GM23338 (cell line): ENCODE measurements at places on chromosomes 5 and 9. TPM values are rescaled to one million over a fixed set of nuclear protein-coding genes. Genes with fewer than 3 reads are reported as not detected.

Gene SPINK1
- not detected in 2 replicates for total RNA-seq

Gene KIAA0825
- 1.7 and 3.1 TPM in 2 replicates for total RNA-seq

Gene PCDHGB4
- total RNA-seq = 13.0 and 16.6 TPM in 2 replicates

Gene DEPDC1B
- 67.9 and 75.0 TPM in 2 replicates for total RNA-seq

Gene SPINK7
- not detected in 2 replicates for total RNA-seq

Gene SLC35A4
- total RNA-seq = 34.4 and 39.1 TPM in 2 replicates

Gene FABP6
- 1.7 and 2.2 TPM in 2 replicates for total RNA-seq

Gene TAF11L10
- total RNA-seq = not detected in 2 replicates

Gene WNK2
- total RNA-seq = 93.4 and 102 TPM in 2 replicates

Gene GMCL2
- total RNA-seq = 0.07 and 0.08 TPM in 2 replicates

Gene GPR21
- total RNA-seq = 0.90 and 1.9 TPM in 2 replicates

Gene BASP1
- 89.4 and 114 TPM in 2 replicates for total RNA-seq

Gene PRLR
- total RNA-seq = 1.4 and 2.2 TPM in 2 replicates

Gene FAM151B
- 3.1 TPM in 1 of 2 replicates, not detected in the other for total RNA-seq

Gene SH3PXD2B
- 50.1 and 52.5 TPM in 2 replicates for total RNA-seq
